NCI-H82 (cell line): ENCODE measurements at places on chromosomes 5 and 9.

DNA sequence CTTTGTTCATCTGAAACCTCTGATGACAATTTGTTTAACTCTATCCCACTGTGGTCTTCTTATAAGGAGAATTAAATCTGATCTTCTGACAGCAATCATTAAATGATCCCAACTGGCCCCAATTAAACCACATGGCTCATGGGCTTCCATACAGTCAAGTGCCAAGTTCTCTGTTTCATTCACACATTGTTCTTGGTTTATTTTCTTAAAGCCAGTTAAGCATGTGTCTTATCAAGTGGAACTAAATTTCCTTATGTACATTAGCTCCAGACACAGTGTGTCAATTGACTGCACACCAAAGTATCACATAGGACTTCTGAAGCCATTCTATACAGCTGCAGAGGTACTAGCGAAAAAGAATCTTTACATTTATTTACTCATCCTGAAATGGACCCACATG, 51.2 kb downstream of the MEF2C start:
- no peak for DNase-seq

DNA sequence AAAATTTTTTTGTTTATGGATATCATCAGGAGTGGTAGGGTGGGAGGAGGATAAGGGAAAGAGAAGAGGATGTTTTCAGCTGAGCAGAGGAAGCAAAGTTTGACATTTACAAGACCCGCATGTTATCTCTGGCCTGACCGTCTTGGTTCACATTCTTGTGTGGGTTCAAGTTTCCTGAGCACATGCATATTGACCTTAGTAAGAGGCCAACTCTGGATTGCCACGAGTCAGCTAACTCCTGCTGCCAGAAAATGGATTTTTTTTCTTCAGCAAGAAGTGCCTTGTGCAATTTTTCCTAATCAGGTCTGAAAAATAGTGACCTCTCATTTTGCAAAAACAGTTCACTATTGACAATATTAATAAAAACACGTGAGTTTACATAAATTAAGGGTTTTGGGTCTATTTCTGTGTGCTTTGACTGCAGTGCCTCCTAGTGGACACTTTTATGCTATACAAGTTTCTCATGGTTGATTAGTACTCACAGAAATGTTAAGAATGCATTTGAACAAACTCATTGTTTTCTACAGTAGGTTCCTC, 27.1 kb upstream of the BASP1 start:
- DNase-seq = peak; percentile 47

- peak; percentile 3 for DNase-seq
These were observed 306.1 kb upstream of the ZNF608 start for GRCh38 chr5:125052584-125052983.

- DNase-seq = no peak
These were observed 127.2 kb downstream of the VPS13A start for GRCh38 chr9:77304543-77304942.

DNA sequence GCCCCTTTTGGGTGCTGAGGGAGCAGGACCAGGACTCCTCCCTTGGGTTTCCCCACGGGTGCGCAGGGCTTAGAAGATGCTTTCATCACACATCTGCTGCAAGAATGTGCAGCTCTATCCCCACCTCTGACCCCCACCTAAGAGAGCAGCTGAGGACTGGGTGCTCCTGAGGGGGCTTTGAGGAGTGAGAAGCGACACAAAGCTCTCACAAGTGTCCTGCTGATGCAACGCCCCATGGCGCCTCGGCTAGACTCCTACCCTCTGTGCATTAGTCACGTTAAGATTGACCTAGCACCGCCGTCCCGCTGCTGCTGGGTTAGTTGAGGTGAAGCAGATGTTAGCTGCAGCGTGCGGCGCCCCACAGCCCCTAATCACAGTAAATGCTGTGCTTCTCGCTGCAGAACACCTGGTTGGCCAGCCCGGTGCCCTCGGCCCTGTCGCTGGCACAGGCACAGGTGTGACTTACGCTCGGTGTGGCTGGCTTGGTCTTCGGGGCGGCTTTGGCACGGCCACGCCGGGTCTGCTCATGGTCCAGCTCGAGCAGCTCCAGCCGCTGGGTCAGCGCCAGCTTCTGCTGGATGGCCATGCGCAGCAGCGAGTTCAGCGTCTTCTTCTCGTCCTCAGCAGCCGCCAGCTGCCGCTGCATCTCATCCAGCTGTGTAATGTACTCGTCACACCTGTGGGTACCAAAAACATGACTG, 45.0 kb upstream of the IPPK start:
- DNase-seq = peak; percentile 36

DNA sequence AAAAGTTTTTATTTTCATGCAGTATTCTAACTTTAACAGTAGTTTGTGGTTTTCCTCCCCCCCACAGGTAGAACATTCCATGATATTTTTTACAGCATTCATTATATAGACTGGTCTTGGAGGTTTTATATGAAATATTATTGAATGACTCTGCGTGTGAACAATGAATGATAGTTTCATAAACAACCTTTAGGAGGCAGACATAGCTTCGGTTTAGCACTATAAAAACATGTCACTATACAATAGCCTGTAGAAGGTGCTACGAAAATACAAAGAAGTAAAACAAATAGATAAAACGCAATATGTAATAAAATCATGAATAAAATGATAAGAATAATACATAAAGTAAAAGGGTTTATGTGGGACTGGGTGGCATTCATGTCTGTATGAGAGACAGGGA, 8.5 kb downstream of the KLF4 start:
- DNase-seq = no peak

DNA sequence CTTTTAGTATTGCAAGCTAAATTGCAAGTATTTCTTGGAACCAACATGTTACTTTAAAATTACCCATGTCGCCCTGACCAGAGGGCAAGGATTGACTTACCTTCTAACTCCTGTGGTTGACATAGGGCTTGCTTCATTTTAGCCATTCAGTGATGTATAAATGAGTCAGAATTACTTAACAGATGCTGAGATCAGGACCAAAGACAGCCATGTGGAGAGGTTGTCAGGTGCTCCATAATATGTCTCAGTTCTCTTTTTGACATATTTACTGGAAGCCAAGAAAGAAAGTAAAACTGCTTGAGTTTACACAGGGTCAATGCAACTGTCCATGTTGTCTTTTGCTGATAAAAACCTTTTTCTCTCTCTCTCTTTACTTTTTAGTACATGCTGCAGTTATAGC, 33.2 kb downstream of the F2RL2 start:
- DNase-seq = no peak
